ENCODE measurements at places on chromosomes 12 and 14.

- DNase-seq = no peak
Observed at GRCh38 chr12:121189131-121189530, 20.8 kb upstream of the P2RX4 start.

DNA sequence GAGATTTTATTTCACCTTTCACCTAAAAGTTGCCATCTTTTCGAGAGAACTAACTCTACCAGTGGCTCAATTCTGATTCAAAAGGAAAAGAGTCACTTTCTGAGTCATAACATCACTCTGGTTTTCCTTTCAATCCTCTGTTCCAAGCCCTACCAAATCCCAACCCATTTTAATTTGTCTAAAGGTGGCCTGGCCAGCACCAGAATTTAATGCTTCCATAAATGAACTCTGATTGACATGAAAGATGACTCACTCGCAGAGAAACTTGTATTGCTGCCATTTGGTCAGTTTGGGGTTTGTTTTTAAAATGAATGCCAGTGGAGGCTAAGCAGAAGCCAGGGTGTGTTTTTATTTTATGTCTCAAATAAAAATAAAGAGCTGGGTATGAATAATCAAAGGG, 117.4 kb upstream of the SOX5 start:
- DNase-seq = no peak

- DNase-seq = no peak
Observed at GRCh38 chr12:904010-904414, 45.5 kb downstream of the RAD52 start.

- no peak for DNase-seq
Observed at GRCh38 chr12:131755305-131756113, 44.6 kb downstream of the SFSWAP start.

- DNase-seq = no peak
Observed at GRCh38 chr14:49905989-49906388, 13.1 kb downstream of the ARF6 start.

Data from stimulated activated CD4-positive, alpha-beta T cell treated with anti-CD3 and anti-CD28 coated beads, Interleukin-1b, Interleukin-23, amount 100 ng/mL, for 1 hour (primary cell).